NCI-H2029 (cell line): ENCODE measurements at places on chromosomes 12 and 14.

DNA sequence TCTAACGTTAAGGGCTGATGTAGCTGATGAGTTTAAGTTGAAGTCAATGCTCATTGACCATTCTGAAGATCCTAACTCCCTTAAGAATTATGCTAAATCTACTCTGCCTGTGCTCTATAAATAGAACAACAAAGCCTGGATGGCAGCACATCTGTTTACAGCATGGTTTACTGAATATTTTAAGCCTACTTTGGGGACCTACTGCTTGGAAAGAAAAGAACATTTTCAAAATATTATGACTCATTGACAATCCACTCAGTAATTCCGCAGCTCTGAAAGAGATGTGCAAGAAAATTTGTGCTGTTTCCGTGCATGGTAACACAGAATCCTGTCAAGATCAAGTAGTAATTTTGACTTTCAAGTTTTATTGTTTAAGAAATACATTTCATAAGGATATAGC, 35.0 kb upstream of the NAV3 start:
- DNase-seq = no peak

GRCh38 chr12:105378911-105379310, 48.4 kb downstream of the C12orf75 start:
- no peak for DNase-seq

GRCh38 chr12:72295744-72296143, 23.6 kb downstream of the TRHDE start:
- DNase-seq = no peak

- no peak for DNase-seq
Measured at GRCh38 chr12:120266180-120266870, 795 bp upstream of the PXN start.

- DNase-seq = no peak
Measured at GRCh38 chr14:64758025-64758521, 53.8 kb downstream of the PLEKHG3 start.
